ENCODE measurements at places on chromosomes 12 and 14.

DNA sequence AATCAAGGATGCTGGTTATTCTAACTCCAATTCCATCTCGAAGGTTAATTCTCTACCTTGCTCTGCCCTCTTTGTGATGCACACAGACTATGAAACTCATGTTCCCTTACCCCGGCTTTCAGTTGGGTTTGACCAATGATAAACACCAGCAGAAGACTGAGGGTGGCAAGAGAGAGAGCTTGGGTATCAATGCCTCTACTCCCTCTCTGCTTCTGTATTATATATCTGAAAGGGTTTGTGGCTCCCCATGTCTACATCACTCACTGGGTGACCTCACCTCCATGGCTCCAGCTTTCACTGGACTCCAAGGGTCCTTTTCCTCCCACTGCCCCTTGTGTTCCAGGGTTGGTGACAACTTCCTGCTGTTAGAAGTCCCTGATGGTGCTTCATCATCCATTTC is 659.0 kb upstream of the TBX3 start:
- no peak for DNase-seq

DNA sequence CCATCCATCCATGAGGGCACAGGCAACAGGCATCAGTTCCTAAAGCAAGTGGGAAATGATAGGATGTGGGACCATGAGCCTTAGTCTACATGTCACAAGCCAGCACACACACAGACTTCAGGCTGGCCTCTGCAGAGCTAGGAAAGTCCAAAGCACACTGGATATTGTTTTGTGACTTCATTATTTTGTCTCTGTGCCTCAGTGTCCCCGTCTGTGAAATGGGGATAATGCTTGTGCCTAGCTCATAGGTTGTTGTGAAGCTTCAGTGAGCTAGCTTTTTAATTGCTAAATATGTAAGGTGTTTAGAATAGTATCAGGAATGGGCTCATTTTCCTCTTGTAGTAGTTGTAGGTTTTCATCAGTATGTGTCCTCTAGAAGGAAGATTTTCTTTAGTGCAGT is 27.0 kb upstream of the PLEK2 start:
- no peak for DNase-seq

- DNase-seq, result no peak
These were observed 142.2 kb upstream of the RFLNA start for GRCh38 chr12:124152731-124153130.

- no peak for DNase-seq
These were observed 234.8 kb upstream of the FKBP4 start for GRCh38 chr12:2559931-2560330.

- DNase-seq, result no peak
These were observed 60.9 kb downstream of the MAP1LC3B2 start for GRCh38 chr12:116620124-116620491.

DNA sequence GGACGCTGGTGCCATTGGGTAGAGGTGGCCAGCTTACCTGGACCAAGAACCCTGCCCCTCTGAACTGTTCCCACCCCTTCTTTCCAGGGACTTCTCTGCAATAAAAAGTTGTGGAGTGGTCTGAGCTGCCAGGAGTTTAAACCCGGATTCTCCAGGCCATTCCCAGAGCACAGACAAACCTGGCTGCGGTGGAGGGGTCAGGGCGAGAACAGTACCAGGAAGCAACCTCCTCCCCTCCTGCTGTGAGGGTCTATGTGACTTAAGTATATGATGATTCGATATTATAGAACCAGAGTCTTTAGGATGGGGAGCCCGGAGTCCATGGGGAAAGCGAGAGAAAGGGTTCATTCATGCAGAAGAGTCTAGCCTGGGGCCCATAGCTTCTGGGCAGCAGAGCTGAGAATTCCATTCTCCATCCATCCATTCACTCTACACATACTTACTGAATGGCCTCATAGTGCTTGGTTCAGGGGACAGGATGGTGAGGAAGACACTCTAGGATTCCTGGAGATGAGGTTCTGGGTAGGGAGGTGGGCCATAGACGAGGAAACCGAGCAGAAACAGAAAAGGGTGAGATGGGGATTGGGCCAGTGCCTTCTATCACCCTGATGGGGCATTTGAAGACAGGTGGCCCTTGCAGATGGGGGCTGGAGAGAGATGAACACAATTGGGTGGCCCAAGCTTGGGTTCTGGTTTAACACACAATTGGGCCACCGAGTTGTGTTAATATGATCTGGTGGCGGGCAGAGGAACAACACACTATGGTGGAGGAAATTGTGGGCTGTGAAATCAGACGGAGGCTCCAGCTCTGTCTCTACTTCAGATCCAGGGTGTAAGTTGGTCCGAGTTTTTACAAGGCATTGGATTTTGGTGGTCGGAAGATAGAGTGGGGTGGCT is 5.2 kb downstream of the KRT86 start:
- no peak for DNase-seq
